ENCODE measurements at places on chromosomes 1 and 21. TPM values are rescaled to one million over a fixed set of nuclear protein-coding genes. Genes with fewer than 3 reads are reported as not detected.
A peak's percentile ranks its signal among the peaks of the same experiment; 100 is the strongest.

DNA sequence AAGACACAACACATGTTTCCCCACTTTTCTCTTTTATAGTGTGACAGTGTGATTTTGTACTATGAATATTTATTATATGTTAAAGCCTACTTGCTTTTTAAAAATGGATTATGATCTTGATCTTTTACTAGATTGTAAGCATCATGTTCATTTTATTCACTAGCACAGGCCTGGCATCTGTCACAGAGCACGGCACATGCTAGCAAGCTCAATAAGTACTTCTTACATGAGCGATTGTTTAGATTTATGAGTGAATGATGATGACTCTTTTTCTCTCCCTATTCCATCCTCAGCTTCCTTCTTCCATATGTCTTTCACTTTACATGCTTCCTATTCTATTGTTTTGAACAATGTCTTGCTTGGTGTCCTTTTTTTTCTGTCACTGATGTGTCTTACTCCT is 1454.1 kb downstream of the MRPL39 start:
- no peak for DNase-seq

RAVER2 gene
- polyA plus RNA-seq, result 23.7 TPM

DNA sequence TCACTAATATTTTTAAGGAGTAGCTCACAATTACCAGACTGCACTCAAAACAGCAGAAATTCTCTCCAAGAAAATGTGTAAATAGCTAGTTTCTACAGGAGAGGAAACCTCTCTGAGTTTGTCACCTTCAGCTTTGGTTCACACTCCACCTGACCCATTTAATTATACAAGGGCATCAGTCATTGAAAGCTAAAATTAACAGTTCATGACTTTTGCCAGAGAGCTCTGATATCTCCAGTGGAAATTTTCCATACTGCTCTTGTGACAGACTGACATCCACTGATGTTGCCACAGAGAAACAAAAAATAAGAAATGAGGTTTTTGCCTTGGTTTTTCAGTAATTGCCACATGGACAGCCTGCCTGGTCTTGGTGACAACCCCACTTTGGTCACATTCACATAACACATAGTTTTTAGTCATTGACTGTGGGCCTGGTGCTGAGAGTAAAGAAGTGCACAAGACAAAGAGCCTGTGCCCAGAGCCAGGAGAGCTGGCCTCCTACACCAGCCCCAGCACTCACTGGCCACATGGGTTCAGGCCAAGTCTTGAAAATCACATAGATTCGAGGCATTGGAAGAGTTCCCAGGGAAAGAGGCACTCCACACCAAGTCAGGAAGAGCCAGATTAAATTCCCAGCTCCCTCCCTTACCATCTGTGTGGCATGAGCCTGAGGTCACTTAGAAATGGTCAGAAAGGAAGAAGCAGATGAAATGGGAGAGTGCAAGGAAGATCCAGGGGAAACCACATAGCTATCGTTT is 13.8 kb upstream of the SIM2 start:
- DNase-seq, result no peak

DNA sequence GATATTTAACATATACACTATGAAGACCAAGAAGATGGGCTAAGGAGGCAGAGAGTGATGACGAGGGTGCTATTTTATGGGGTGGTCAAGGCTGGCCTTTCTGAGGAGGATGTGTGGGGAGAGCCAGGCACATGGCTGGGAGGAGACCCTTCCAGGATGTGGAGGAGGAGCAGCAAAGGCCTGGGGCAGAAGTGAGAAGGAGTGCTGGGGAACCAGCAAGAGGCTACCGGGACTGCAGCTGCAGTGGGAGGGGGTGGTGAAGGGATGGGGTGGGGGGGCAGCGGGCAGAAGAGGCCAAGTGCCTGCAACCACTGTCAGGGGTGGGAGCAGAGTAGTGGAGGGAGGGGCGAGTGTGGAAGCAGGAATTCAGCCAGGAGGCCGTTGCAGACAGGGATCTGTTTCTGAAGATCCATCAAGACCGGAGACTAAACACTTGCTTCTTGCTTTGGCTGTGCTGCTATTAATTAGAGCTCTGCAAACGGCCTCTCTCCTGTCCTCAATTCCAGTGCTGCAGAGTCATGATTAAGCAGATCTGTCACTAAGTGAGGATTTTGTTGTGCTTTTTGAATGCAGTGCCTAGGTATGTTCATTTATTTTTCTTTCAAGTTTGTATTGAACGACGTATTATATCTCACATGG is 89.9 kb downstream of the IER5 start:
- no peak for DNase-seq

DNA sequence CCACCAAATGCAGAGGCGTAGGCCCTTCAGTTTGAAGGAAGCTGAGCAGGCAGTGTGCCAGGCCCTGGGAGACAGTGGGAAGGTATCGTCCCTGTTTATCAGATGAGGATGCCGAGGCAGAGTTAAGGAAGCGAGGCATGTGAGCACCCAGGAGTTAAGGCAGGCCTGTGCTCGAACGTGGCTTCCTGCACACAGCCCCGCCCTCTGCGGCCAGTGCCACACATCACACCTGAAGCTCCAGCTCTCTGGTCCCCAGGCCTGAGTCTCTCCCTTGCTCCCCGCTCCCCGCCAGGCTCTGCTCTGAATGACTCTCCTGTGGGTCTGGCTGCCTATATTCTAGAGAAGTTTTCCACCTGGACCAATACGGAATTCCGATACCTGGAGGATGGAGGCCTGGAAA is 32.1 kb downstream of the EPHX1 start:
- DNase-seq, result no peak

RGS7 gene
- 5.7 TPM for polyA plus RNA-seq

DNA sequence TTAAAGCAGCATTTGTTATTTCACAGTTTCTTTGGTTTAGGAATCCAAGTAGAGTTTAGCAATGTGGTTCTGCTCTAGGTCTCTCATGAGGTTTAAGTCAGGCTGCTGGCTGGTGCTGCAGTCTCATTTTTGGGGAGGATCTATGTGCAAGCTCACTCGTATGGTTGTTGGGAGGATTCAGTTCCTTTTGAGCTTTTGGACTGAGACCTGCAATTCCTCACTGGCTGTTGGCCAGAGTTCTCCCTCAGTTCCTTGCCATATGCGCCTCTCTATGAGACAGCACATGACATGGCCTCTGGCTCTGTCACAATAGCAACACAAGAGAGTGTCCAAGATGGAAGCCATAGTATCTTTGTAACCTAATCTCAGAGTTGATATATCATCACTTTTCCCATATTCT is 91.0 kb downstream of the OLFML2B start:
- no peak for DNase-seq

DNA sequence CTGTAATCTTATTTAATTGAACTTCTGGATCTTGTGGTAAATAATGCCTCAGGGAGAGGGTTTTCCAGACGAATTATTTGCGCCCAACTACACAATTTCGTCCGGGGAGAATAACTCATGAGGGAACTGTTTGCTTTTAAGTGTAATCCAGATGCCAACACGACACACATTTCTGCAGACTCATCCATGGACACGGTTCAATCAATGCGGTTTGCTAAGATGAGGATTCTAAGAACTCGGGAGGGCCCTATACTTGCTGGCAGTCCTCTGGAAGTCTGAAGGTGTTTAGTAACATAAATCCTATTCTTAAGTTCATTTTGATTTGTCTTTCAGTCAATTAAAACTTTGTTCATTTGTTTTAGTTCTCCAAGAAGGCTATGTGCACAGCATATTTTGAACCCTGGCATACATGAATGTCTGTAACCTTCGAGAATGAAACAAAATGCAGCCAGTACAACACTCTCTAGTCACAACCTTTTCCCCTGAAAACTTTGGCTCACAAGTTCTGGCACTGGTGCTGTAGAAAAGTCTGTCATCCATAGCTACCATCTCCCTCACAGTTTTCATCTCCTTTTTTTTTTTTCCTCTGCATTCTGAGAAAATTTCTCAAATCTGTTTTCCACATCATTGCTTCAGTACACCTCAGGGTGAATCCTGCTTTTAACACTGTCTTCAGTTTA is 38.8 kb downstream of the DIPK1A start:
- no peak for DNase-seq

DNA sequence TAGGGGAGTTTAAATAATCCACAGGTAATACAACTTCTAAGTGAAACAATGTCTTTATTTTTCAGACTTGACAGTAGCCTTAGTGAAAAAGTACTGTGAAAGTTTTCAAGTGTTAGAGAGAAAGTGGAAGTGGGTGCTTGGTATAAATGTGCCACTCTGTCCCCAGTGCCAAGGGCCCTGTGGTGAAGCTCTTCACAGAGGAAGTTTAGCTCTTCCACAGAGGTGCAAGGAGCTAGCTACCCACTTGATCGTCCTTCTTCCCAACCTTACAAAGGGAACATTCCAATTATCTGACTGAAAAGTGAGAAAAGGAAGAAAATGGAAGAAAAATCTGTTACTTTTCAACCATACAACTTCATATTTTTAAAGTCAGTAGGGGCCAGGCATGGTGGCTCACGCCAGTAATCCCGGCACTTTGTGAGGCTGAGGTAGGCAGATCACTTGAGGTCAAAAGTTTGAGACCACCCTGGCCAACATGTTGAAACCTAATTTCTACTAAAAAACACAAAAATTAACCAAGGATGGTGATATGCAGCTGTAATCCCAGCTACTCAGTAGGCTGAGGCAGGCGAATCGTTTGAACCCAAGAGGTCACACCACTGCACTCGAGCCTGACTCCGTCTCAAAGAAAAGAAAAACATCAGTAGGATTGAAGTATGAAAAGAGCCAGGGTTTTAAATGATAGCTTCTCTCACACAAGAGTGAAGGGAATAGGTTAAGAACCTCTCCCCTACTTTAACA is 41.0 kb upstream of the PTPRC start:
- DNase-seq, result no peak

- DNase-seq, result no peak
These were observed 14.6 kb downstream of the RAB7B start for GRCh38 chr1:205988585-205988995.

DNA sequence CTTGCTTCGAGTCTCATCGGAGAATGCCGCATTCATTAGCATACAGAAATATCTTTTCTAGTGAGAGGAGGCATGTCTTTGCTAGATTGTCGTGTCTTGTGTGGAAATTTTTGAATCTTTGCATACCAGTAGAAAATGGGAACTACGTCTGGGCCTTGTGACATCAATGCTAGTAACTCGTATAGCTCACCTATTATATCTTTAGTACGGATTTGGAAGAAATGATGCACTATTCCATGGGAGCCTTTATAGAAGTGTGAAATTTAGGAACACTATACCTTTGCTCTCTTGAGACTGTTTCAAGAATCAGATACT is 835 bp downstream of the UHMK1 start:
- peak; percentile 2 for DNase-seq

HOOK1 gene
- 57.9 TPM for polyA plus RNA-seq

GRCh38 chr1:198265073-198265661 is 108.4 kb downstream of the NEK7 start:
- no peak for DNase-seq

- no peak for DNase-seq
These were observed 7.9 kb downstream of the ACOT7 start for GRCh38 chr1:6385488-6386191.

GREM2 gene
- polyA plus RNA-seq, result 1.0 TPM

GJC2 gene
- polyA plus RNA-seq, result 0.56 TPM

GRCh38 chr1:56423716-56424115 is 155.6 kb downstream of the PLPP3 start:
- DNase-seq, result no peak

FTCD gene
- polyA plus RNA-seq, result 21.6 TPM

DNA sequence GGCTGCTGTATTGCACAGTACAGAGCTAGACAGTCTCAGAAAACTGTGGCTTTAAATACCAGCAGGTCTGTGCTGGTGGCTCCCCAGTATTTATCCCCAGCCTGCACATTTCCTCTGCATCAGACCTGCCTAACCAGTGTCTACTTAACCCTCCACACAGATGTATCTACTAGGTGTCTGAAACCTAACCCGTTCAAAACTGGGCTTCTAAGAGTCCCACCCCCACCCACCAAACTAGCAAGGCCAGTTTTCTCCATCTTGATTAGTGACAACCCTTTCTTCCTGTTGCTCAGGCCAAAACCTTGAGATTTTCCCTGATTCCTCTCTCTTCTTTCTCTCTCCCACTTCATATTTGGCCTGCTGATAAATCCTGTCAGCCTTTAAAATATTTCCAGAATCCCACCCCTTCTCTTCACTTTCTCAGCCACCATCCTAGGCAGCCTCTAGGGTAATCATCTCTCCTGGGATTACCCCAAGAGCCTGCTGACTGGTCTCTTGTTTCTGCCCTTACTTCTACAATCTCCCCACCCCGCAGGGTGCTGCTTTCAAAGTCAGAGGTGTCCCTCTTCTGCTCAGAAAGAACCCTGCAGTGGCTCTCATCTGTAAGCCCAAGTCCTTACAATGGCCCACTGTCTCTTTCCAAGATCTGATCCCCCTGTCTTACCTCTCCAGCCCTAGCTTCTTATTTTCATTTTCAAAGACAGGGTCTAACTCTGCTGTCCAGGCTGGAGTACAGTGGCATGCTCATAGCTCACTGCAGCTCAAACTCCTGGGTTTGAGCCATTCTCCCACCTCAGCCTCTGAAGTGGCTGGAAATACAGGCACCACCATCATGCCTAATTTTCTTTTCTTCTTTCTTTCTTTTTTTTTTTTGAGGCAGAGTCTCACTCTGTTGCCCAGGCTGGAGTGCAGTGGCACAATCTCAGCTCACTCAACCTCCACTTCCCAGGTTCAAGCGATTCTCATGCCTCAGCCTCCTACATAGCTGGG is 45.2 kb downstream of the H3-3A start:
- DNase-seq, result no peak

ECM1 gene
- polyA plus RNA-seq, result 12.4 TPM

OR13G1 gene
- not detected for polyA plus RNA-seq

PRRX1 gene
- 0.91 TPM for polyA plus RNA-seq

GBP4 gene
- 8.0 TPM for polyA plus RNA-seq

- DNase-seq, result no peak
These were observed 18.8 kb upstream of the ECE1 start for GRCh38 chr1:21308847-21309652.
